AG04449 (cell line): ENCODE measurements at places on chromosomes 3 and 15.

DNA sequence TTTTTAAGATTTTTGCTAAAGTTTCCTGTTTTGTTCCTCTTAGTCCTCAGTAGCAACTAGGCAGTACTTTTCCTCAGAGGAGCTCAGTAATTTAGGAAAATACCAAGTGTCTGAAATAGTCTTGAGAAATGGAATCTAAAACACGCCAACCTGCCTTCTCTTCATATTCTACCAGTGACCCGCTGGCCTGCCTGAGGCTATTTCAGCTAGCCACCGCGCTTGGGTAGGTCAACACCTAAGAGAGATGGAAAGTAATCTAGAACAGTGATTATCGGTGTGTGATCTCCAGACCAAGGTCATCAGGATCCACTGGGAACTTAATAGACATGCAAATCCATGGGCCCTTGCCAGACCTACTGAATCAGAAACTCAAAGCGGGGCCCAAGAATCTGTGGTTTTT is 7.5 kb downstream of the LCTL start:
- no peak for DNase-seq

DNA sequence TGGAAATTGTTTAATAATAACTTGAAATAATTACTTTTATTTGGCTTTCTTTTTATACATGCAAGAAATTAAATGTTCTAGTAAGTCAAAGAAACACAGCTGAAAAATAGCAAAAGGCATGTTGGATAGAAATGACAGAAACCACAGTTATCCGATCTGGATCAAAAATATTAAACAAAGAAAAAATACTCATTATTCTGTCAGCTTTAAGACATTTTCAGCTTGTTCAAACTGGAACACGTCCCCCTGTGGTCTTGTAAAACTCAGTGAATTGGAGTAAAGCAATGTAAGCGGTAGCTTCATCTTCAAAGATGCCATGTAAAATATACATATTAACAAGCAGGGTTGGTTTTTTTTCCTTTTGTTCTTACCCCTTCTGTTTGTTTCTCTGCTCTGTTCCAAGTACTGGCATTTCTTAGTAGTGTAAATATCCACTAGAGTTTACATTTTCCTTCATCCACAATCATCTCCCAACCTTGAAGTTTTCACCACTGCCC is 223.4 kb downstream of the IGSF11 start:
- no peak for DNase-seq

GRCh38 chr3:142151240-142151639 is 1.9 kb upstream of the TFDP2 start:
- no peak for DNase-seq

GRCh38 chr3:113535898-113536297 is 3.5 kb downstream of the SIDT1 start:
- no peak for DNase-seq

GRCh38 chr3:37909067-37909911 is 47.6 kb downstream of the CTDSPL start:
- no peak for DNase-seq

GRCh38 chr15:87228460-87228859 is 1028.1 kb downstream of the NTRK3 start:
- no peak for DNase-seq

DNA sequence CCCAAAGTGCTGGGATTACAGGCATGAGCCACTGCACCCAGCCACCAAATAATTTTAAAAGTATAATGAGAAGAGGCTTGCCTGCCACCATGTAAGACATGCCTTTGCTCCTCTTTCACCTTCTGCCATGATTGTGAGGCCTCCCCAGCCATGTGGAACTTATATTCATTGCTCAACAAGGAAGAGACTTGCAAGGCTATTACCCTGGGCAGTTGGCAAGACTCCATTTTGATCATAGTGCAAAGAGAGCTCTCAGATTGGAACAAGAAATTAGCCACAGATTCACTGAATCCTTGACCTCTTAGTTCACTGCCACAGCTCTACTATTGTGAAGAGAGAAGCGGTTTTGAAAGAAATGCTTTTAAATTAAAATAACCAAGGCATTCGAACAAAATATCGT is 6.1 kb downstream of the SCAP start:
- DNase-seq, result no peak

- peak; percentile 84 for DNase-seq
Observed at GRCh38 chr3:134008630-134009156, 21.0 kb downstream of the SLCO2A1 start.

GRCh38 chr3:34837848-34838741 is 801.2 kb upstream of the ARPP21 start:
- DNase-seq, result no peak

DNA sequence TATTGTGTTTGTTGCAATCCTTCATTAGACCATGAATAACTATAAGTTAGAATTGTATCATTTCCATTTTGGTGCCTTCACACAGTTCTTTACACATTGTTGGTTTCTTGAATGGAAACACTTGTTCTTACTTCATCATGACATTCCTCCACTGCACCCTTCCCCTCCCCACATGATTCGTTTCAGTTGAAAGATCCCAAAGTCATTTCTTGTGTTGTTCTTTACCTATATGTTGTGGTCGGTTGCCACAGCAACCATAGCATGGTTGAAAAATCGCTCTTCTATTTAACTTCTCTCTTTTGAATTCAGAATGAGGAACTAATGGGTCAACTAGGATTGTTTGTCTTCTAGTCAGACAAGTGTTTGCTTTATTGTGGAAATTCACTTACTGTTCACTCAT is 103.3 kb downstream of the IL1RAP start:
- DNase-seq, result no peak

DNA sequence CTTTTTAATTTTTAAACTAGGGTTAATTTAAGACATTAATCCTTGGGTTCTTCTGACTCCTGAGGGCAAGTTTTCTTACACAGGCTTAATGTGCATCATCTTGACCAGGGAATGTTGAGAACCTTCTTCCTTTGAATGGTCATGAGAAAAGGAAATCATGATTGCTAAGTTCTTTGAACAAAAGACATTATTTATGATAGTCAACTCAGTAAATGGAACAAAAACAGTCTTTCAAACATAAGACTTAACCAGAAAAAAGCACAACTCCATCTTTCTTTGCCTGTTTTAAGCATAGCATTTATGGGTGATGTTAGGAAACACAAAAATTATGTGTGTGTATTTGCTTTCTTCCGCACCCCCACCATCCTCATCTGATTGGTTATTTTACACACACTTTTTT is 5.4 kb downstream of the TLNRD1 start:
- no peak for DNase-seq

- no peak for DNase-seq
Observed at GRCh38 chr3:58121183-58121582, 89.6 kb downstream of the DNASE1L3 start.

DNA sequence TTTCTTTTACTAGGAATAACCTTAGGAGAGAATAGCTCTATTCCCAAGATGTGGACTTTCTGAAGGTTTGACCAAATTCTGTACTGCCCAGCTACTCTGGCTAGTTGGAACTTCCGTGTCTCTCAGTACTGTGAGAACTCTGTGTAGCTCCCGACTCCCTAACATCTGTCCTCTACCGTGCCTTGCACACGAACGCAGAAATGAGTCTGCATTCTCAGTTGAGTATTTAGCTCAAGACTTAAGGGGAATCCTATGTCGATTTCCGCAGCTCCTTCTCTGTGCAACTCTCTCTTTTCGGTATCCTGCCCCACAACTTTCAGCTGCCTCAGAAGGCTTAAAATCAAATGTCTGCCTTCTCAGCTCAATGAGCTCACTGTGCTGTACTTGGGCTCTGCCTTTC is 86.7 kb upstream of the EPHB3 start:
- DNase-seq, result no peak

DNA sequence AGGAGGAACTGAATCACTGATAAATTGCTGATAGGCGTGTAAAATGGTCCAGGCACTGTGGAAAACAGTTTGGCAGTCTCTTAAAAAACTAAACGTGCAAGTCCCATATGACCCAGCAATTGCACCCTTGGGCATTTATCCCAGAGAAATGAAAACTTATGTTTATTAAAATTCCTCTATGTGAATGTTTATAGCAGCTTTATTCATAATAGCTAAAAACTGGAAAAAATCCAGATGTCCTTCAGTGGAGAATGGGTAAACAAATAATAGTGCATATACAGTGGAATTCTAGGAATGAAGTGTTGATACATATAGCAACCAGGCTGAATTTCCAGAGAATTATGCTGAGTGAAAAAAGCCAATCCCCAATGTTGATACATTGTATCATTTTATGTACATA is 482.2 kb upstream of the PDZRN3 start:
- DNase-seq, result no peak

GRCh38 chr15:90845201-90845949 is 23.0 kb upstream of the FURIN start:
- peak; percentile 53 for DNase-seq

GRCh38 chr3:32471246-32471645 is 31.4 kb downstream of the CMTM6 start:
- no peak for DNase-seq

DNA sequence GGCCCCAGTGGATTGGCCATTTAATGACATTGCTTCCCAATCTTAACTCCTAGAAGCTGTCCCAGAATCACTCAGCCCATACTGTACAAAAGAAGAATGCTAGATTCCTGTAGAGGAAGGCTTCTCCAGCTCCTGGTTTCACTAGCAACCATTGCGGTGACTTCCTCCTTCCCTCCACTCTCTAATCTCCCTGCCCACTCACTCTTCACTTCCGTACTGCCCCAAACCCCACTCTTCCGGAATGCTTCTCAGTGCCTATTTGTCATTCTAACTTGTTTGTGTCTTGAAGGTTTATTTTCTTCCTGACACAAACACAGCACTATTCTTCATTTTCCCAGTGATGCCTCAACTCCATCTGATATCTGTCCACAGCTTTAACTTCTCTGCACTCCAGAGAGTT is 97.1 kb upstream of the SPATA16 start:
- DNase-seq, result no peak

GRCh38 chr15:23686466-23687142 is 501 bp downstream of the NDN start:
- DNase-seq, result no peak

DNA sequence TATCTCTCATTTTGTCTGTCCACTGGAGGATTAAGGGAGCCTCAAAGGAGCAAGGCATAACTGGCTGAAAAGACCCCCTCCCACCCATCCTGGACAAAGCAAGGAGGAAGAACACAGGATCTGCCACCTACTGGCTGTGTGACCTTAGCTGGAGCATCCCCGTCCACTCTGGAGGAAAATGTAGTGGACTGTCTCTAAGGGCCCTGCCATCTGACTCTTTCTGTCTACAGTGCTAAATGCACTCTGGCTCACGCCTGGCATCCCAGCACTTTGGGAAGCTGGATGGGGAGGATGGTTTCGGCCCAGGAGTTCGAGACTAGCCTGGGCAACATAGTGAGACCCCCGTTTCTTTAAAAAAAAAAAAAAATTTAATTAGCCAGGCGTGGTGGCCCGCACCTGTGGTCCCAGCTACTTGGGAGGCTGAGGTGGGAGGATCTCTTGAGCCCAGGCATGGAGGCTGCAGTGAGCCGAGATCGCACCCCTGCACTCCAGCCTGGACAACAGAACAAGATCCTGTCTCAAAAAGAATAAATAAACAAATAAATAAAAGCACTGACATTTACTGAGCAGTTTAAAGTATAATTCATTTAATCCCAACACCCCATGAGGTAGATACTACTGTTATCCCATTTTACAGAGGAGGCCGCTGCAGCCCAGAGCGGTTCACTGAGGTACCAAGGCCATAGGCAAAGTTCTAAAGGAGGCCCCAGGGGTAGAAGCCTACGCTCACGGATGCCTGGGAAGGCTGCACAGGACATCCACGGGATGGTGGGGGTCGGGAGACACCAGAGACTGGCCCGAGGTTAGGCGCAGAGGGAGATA is 1.1 kb downstream of the TBC1D2B start:
- DNase-seq, result no peak

GRCh38 chr3:24514119-24514518 is 19.5 kb upstream of the THRB start:
- no peak for DNase-seq

GRCh38 chr3:112170046-112170445 is 37.0 kb upstream of the GCSAM start:
- no peak for DNase-seq

GRCh38 chr3:9179826-9180763 is 69.4 kb downstream of the SRGAP3 start:
- no peak for DNase-seq
